ENCODE measurements at places on chromosomes 7 and 10.

- no peak for DNase-seq
These were observed 147.7 kb upstream of the NPVF start for GRCh38 chr7:25375805-25376600.

DNA sequence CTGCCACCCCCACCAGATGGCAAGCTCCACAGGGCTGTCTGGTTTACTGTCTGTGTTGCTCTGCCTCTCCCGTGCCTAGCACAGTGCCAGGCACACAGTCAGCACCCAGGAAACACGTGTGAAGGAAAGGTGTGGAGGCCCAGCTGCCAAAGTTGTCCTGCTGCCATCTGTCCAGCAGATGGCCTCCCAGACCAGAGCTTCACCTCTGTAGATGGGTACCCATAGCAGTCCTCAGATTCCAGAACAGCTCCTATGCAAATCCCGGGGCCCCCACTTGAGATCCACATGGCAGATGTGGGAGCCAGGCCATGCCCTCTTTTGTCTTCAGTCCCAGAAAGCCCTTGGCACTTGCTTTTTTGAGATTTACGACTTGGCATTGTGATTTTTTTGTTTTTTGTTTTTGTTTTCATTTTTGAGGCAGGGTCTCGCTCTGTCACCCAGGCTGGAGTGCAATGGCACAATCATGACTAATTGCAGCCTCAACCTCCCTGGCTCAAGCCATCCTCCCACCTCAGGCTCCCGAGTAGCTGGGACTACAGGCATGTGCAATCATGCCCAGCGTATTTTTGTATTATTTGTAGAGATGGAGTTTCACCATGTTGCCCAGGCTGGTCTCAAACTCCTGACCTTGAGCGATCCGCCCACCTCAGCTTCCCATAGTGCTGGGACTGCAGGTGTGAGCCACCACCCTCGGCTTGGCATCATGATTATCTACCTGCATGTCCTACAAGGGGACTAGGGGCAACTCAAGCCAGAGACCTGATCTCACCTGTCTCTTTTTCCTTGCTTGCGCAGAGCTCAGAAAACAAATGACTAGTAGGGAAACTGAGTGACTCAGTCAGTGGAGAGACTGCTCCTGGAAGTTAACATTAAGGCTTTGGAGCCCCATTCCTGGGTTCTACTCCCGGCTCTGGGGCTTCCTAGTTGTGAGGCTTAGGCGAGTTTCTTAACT lies 16.9 kb upstream of the PALD1 start:
- DNase-seq = no peak

- no peak for DNase-seq
These were observed 56.6 kb downstream of the AHR start for GRCh38 chr7:17355050-17355449.

- DNase-seq = no peak
These were observed 57.8 kb downstream of the ZRANB1 start for GRCh38 chr10:124999433-125000365.

All from stimulated activated CD4-positive, alpha-beta T cell treated with anti-CD3 and anti-CD28 coated beads, Interleukin-12 subunit alpha, Interleukin-12 subunit beta, amount 100 ng/mL, for 4 hours (primary cell).